PC-3 (cell line): ENCODE measurements at places on chromosomes 1 and 21. TPM values are rescaled to one million over a fixed set of nuclear protein-coding genes. Genes with fewer than 3 reads are reported as not detected.
A peak's percentile ranks its signal among the peaks of the same experiment; 100 is the strongest.

DNA sequence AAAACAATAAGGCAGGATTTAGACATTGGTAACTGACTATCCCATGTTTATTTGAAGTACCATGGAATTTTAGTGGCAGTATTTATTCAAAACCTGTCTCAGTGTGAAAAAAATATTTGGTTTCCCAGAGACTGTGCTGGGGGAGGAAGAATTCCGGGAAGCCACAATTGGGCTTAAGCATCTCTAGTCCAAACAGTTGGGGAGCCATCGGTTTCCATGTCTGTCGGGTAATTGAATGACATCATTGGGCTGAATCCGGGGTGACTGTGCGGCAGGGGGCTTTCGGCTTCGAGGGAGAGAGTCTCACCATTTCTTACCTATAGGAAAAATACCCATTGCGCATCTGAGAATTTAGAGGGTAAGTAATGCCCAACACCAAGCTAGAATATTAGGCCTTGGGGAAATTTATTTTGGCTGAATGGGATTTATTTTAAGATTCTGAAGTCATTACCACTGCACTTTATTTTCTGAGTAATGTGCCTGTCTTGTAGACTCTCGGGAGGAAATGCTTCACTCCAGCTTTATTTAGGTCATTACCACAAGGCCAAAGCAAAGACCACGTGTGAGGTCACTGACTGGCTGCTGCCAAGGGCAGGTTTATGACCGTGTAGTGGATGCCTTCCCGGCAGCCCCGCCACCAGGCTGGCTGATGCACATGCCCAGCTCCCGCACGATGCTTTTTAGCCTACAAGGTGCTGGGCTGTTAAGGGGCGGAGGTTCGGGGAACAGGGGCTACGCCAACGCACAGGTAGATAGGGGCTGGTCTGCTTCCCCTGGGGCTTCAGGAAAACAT lies 23.1 kb upstream of the UMODL1 start:
- peak; percentile 58 for DNase-seq

DNA sequence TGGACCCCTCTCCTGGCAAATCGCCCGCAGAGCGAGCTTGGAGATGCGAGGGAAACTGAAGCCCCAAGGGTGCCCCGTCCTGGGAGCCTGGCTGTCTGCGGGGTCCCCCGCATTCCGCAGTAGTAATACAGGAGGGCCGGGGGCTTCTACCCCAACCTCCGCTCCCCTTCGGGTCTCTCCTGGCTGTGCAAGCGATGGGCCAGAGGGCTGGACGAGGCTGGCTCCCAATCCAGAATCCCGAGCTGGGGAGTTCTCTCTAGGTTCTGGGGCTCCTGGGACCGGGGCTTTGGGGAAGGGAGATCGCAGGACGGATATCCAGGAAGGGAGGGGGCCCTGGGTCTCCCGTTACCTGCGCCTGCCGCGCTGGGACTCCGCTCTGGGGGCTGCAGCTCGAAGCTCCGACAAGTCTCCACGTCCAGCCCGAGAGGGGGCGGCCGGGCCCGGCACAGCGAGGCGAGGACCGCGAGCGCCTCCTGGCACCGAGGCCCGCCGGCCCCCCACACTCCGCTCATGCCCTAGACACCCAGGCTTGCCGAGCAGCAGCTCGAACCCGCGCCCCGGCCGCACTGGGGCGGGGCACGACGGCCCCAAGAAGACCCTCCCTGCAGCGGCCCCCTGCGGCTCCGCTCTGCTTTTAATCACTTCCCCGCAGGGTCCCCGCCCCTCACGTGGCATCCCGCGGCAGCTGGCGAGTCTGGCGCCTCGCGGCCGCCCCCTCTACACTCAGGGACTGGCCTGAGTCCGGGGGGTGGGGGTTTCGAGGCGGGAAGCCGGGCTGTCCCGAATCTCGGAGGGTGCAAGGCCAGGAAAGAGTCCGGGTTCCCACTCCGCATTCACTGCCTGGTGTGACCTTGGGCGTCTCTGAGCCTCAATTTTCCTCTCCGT lies at the start of gene SYT6:
Gene SYT6, minus strand, starts transcription at position 609 of the 885 bp plus-strand sequence. Its CDS starts 97 bp downstream, at position 512.
- DNase-seq: no peak

- DNase-seq: no peak
Observed at GRCh38 chr1:94892604-94893254, 34.2 kb downstream of the CNN3 start.

The GPATCH2 gene
- 11.9 and 17.2 TPM in 2 replicates for total RNA-seq

The CNIH3 gene
- total RNA-seq: 5.6 and 7.4 TPM in 2 replicates

The DFFA gene
- 46.7 and 52.0 TPM in 2 replicates for total RNA-seq
